ENCODE measurements at places on chromosomes 1 and 21.

- no peak for DNase-seq
Observed at GRCh38 chr1:111205714-111206050, 5.2 kb upstream of the DENND2D start.

GRCh38 chr1:8424539-8425116, 106.7 kb downstream of the SLC45A1 start:
- DNase-seq = peak; percentile 40

DNA sequence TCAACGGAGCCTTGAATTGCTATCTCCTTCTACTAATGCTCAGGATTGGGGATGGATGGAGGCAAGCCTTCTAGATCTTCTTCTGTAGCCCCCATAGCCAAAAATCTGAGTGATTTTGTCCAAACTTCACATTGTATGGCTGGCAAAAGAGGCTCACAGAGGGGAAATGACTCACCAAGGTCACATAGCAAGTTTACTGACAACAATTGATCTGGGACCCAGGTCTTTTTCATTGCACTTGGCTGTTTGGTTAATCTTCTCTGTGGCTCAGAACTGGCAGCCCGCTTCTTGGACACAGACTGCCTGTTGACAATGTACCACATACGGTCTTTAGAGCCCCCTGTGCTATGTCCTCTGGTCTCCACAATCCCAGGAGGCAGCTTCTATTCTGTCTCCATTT, 3.0 kb upstream of the LACTBL1 start:
- no peak for DNase-seq

- DNase-seq = no peak
Observed at GRCh38 chr1:96475903-96476302, 245.7 kb upstream of the PTBP2 start.
